ENCODE measurements at places on chromosomes 2 and 18.

GRCh38 chr2:16318474-16319195, 347.0 kb downstream of the CYRIA start:
- no peak for DNase-seq

GRCh38 chr2:2867397-2867979, 510.1 kb downstream of the EIPR1 start:
- DNase-seq = no peak

- DNase-seq = no peak
Observed at GRCh38 chr2:236164201-236164924, 3.8 kb downstream of the GBX2 start.

- DNase-seq = no peak
Observed at GRCh38 chr2:70044290-70045040, 42.8 kb upstream of the PCBP1 start.

- DNase-seq = no peak
Observed at GRCh38 chr2:105329561-105330495, at the start of gene TGFBRAP1. TGFBRAP1 (minus strand) TSS chr2:105329735; CDS start chr2:105308301, 21,434 bp downstream.

GRCh38 chr2:35522450-35522849, 833.1 kb upstream of the CRIM1 start:
- no peak for DNase-seq

GRCh38 chr2:232668805-232669444, 28.2 kb upstream of the GIGYF2 start:
- no peak for DNase-seq

DNA sequence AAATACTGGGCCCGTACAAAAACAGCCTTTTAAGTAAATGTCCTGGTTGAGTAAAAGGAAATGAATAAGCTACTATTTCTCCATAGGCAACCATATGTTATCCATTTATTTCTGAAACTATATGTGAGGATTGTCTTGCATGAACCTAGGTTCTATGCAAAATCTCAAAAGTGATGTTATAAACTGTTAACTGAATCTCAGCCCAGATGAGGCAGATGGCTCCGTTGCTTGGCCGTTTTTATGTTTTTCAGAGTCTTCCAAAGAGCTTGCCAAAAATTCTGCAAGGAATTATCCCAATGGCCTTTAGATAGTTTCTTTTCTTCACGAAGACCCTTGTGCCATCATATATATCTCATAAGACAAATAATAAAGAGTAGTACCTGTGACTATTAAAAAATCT, 1669.5 kb upstream of the DDX18 start:
- DNase-seq = no peak

GRCh38 chr2:8558096-8558495, 123.8 kb upstream of the ID2 start:
- DNase-seq = no peak
